ENCODE measurements at places on chromosomes 4 and X.

- DNase-seq = no peak
Observed at GRCh38 chr4:187962926-187963325, 32.6 kb upstream of the ZFP42 start.

- no peak for DNase-seq
Observed at GRCh38 chrX:42697544-42697943, 80.4 kb downstream of the PPP1R2C start.

DNA sequence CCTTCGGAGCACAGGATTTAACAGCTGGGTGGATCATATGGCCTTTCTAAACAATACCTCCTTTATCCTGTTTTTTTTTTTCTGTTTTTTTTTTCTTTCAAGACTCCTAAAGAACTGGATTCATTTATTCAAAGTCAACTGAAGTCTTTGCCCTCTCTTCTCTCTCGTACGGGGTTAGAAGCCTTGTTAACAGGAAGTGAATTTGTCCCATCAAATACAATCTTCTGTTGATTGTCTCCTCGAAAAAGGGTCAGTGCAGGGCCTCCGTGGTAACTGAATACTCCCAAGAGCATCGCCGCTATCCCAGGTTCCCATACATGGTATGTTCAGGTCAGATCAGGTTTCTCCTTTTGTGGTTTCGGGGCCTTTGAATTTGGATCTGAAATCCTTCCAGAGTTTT is 1.8 kb upstream of the TMEM128 start:
- no peak for DNase-seq

DNA sequence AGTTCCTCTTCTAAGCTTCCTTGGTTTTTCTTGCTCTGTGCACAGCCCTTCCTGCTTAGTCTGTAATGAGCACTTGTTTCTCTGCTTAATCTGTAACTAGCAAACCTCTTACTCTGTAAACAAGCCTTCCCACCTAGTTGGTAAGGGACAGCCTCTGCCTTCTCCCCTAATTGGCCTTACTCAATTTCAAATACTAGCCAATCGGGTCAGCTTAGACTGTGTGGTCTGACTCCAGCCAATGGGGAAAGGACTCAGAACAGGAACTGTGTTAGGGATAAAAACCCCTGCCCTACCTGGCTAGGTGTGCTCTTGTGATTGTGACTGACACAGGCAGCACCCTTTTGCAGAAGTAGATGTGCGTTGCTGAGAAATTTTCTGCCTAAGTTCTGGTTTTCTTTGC is 136.5 kb upstream of the AADAT start:
- DNase-seq = no peak

GRCh38 chrX:68902706-68903504 is 74.1 kb downstream of the EFNB1 start:
- no peak for DNase-seq

DNA sequence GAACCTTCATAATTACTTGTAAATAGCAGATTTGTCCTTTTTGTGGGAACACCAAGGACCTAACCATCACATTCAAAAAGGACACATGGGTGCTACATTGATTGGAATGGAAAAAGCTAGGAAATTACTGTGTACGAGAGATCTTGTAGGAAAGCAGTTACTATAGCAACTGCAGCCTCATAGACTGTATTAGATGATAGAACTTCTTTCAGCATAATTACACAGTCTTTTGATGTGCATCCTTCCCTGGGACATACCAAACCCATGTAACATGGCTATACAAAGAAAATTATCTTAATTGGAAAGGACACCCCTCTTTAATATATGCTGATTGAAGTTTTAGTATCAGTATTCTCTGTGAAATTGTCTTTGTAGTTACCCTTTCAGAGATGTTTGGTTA is 130.7 kb upstream of the CTSO start:
- no peak for DNase-seq

- DNase-seq = no peak
Observed at GRCh38 chr4:19999775-20000414, 251.8 kb upstream of the SLIT2 start.
